ENCODE measurements at places on chromosomes 12 and 14.

DNA sequence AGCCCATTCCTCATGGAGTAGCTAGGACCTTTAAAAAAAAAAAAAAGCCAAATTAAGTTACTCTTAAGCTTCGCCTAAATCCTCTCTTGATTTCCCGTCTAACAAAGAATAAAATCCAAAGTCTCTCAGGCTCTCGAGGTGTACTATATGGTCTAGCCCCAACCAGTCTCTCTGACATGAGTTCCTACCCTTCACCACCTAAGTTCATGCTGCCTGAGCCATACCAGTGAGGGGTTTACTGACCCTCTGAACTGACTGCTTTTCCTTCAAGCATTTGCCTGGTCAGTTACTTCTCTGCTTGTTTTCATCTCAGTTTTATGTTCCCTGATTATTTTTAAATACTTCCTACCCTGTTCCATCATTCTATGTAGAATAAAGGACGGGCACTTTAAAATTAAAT, 58.2 kb upstream of the KCNMB4 start:
- DNase-seq, result no peak

- no peak for DNase-seq
Measured at GRCh38 chr12:90205165-90205564, 496.5 kb upstream of the ATP2B1 start.

GRCh38 chr12:31897781-31898503, 61.3 kb upstream of the RESF1 start:
- DNase-seq, result no peak

- DNase-seq, result no peak
Measured at GRCh38 chr12:62347922-62348650, 87.9 kb downstream of the USP15 start.

DNA sequence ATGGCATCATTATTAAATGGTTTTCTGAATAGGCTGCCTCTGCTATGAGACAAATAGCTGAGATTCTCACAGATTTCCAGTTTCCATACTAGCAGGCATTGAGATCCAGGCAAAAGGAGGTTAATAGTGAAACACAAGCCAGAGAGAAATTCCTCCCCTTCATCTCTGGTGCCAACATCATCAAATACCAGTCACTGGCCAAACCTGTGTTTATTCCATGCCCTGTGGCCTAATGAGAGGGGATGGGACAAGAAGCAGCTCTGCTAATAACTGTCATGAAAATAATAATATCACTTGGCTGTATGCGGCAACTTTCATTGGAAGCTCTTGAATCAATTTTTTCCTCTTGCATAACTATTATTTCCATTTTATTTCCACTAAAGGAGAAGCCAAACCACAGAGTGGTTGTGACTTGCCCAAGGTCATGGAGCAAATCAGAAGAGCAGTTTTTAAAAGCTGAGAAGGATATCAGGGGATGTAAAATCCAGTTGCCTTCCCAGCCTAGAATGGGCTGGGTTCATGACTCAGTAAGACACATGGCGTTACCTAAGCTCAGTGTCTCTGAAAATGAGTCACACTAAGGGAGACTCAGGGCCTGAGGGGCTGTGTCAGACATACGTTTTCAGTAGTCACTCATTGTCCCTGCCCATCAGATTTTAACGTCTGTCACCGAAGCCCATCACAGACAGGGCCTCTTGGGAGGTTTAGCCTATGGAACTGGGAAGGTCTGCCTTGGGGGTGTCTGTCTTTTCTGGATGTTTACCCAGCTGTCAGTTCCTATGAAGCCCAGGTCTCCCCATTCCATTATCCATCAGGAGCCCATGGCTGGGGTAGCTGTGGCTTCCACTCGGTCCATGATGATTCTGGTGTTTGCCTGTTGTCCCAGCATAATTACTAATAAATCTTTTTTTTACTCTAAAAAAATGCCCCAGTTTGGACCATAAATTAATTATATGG, 208.8 kb upstream of the EEA1 start:
- DNase-seq, result peak; percentile 91

DNA sequence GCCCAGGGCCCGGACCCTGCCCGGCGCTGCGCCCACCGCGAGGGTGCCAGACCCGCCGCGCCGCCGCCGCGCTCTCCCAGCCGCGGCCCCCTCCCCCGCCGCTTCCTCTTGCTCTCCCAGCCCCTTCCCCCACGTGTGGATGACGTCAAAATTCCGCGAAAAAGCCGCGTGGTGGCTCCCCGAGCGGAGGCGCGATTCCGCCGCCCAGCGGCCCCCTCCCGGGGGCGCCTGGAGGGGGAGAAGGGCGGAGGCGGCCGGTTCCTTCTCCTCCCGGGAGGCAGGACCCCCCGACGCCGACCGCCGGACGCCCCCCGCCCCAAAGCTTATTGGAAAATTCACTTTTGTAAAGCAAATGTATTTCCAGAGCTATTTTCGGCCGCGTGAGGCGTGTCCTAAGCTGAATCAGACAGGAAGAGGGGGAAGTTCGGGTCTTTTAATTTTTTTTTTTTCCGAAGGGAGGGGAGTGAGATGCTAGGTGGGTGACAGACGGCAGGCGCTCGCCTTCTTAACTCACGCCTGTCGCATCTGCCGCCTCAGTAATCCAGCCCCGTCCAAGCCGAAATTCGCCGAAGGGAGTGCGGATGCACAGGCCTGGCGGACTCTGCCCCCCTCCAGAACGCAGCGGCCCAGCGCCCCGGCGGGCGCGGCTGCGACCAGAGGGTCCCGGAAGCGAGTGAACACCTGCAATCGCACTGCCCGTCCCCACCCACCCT, 4.1 kb upstream of the CCND2 start:
- DNase-seq, result peak; percentile 92

- no peak for DNase-seq
Measured at GRCh38 chr12:62766496-62766895, 168.5 kb downstream of the PPM1H start.

- no peak for DNase-seq
Measured at GRCh38 chr12:51639361-51639760, 48.3 kb downstream of the SCN8A start.

GRCh38 chr12:33944703-33945437, 77.4 kb upstream of the ALG10 start:
- no peak for DNase-seq

GRCh38 chr14:65501328-65501727, 88.8 kb downstream of the FUT8 start:
- DNase-seq, result no peak

DNA sequence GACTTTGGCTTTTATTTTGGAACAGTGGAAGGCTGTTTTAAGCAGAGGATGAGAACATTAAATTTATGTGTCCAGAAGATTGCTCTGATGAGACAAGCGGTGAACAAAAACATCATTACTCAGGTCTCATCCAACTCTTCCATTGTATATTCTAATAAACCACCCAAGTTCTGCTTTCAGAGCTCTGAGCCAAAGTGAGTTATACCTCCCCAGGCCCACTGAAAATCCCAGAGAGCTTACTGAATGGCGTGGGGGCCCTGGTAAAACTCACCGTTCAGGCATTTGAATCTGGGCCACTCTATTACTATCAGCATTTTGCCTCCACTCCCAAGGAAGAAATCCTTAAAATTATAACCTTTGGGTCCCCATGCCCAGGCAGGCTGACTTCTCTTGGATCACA, 122.0 kb upstream of the HIF1A start:
- DNase-seq, result no peak

- DNase-seq, result no peak
Measured at GRCh38 chr12:95815632-95816212, 25.2 kb upstream of the NTN4 start.

DNA sequence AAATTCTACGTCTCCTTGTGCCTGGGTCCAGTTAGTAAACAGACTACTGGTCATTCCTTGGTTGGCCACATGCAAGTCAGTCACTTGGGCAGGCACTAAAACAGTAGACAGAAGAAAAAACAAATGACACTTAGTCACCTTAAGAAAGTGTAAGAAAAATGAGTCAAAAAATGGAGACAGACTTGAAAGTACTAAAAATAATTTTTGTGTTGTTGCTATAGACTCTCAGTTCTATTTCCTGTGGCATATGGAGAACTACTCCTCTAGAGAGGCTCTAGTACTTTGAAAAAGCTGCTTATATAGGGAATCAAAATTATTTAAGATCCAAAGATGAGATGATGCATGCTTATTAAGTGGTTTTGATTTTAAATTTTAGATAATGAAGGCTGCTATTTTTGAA, 56.0 kb downstream of the PTPRB start:
- DNase-seq, result no peak

All from islet precursor cell (in vitro differentiated cells).